ENCODE measurements at places on chromosomes 11 and 22. TPM values are rescaled to one million over a fixed set of nuclear protein-coding genes. Genes with fewer than 3 reads are reported as not detected.

SCO2 gene
- 1.3 TPM for total RNA-seq

GRCh38 chr11:104000798-104001197 lies 35.6 kb upstream of the DDI1 start:
- DNase-seq: no peak

GRCh38 chr11:118511601-118512000 lies 15.7 kb upstream of the TTC36 start:
- no peak for DNase-seq

GRCh38 chr11:132751516-132752250 lies 780.6 kb downstream of the OPCML start:
- no peak for DNase-seq

- DNase-seq: no peak
Measured at GRCh38 chr22:49270595-49271368, 556.9 kb downstream of the BRD1 start.

GPR83 gene
- 0.06 TPM for total RNA-seq

DNA sequence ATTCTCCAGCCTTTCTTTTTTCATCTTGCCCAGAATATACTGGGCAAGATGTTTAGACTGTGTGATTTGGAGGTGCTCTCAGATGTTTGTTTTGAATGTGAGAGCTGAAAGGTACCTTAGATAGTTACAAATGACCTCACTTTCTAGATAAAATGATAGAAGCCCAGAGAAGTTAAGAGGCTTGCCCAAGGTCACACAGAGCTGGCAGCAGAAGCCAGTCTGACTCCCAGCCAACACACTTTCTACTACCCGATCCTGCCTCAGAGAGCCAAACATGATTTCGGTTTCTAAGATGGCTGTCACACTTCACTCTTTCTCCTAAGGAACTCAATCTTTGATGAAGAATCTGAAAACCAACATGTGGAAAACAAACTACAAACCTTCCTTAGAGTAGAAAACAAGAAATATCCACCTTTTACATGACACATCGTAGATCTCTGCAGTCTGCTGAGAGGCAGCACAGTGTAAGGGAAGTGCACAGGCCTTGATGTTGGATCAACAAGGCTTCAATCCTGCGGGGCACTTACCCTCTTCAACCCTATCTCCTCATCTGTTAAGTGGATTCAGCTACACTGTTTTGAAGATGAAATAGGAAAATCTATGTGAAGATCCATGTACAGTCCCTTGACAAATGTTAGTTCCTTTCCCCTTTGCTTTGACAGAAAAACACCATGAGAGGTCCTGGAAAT lies 58.6 kb downstream of the SYTL2 start:
- no peak for DNase-seq

GRCh38 chr11:93396316-93396715 lies 65.8 kb downstream of the DEUP1 start:
- DNase-seq: no peak

DNA sequence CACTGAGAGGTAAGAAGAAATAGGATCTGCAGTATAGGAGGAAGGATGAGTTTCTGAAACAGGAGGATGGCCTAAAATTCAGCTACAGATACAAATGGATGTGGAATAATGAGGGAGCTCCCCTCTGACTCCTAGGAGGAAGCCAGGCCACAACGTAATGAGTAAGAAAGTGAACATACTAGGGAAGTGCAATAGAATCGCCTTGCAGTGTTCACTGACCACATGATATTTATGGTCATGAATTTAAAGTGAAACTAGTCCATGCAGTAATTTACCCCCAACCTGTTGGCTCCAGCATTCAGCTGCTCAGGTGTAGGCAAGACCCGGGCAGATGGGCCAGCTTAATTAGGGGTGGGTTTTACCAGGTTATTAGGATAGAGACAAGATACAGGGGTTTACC lies 101.7 kb downstream of the DEUP1 start:
- no peak for DNase-seq

OVCH2 gene
- total RNA-seq: not detected

DNA sequence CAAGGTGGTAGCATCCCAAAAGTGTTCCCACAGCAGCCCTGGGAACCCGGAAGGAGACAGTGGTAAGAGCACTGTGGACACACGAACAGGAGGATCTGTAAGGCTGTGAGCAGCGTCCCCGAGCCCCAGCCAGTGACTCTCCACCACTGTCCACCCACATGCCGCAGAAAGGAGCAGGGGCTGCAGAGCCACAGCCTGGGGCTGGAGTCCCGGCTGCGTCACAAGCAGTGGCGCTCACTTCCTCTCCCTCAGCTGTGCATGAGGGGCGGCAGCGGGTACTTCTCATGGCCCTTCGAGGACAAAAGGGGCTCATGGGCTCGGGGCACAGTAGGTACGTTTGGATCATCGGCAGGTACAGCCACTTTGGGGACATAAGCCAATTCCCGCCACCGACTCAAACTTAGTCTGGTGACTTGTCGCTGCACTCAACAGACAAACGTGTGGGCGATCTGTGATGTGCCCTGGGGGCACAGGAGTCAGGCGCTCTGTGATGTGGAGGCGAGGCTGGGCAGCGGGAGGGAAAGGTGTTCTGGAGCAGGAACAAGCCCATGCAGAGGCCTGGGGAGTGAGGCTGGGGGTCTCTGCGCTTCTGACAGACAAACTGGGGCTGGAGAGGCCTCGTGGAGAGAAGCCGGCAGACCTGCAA lies 68.5 kb downstream of the SCUBE1 start:
- DNase-seq: no peak

UPB1 gene
- not detected for total RNA-seq

DNA sequence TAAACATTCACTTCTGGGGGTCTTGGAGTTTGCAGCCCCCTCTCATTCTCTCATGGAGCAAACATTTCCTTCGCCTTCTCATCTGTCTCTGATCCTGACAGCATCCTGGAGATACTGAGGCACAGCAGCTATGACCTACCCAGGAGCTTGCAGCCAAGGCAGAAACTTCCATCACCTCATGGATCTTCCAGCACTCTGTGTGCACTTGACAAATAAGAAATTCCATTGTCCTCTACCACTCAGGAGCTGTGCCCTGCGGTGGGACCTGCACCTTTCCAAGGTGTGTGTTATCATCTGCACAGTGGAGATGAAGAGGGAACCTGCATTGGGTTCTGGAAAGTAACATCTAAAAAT lies 49.1 kb downstream of the GGTLC2 start:
- DNase-seq: no peak

DNA sequence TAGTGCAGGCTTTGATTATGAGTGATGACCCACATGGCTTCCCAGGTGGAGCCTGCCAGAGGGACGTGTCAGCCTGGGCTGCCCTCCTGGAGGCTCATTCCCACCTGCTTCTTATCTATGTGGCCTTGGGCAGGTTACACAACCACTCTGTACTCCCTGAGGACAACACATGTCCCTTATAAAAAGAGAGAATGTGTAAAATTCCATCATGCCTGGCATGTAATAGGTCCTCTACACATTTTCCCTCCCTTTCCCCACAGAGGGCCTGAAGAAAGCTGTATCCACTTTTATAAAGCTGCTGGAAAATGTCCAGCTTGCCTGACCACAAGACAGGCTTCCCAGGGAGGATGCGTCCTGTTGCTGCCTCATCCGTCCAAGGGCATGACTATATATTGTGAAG lies 55.0 kb upstream of the VSTM5 start:
- peak; percentile 7 for DNase-seq

GRCh38 chr11:66546966-66547661 lies 411 bp downstream of the ACTN3 start:
- no peak for DNase-seq

ALDH3B2 gene
- not detected for total RNA-seq

DEPDC7 gene
- 6.9 TPM for total RNA-seq

- no peak for DNase-seq
Measured at GRCh38 chr11:15605094-15605493, 490.4 kb downstream of the INSC start.

- DNase-seq: no peak
Measured at GRCh38 chr11:74310857-74311256, 583 bp downstream of the P4HA3 start.

IL10RA gene
- not detected for total RNA-seq

MEI1 gene
- not detected for total RNA-seq

- no peak for DNase-seq
Measured at GRCh38 chr22:46833228-46833627, 70.8 kb downstream of the TBC1D22A start.

DNA sequence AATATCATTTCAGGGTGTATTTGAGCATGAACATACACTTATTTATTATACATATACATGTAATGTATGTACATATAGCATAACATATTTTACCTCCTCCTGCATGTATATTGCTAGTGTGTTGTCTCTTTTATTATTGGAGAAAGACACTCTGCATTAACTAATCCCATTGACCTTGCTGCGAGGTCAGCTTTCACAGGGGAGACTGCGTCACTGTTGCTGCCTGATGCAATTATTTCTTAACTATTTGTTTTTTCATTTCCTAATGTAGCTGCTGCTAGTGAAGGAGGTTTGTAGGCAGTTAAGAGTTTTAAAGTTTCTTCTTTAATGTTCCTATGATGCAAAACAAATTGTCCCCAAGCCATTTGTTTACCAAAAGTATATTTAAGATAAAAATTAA lies 185.4 kb upstream of the CNTN5 start:
- DNase-seq: peak; percentile 8

PYGM gene
- total RNA-seq: 0.25 TPM

GRCh38 chr22:23109441-23109978 lies 32.3 kb downstream of the RSPH14 start:
- DNase-seq: no peak

MS4A4A gene
- total RNA-seq: 0.55 TPM

DNA sequence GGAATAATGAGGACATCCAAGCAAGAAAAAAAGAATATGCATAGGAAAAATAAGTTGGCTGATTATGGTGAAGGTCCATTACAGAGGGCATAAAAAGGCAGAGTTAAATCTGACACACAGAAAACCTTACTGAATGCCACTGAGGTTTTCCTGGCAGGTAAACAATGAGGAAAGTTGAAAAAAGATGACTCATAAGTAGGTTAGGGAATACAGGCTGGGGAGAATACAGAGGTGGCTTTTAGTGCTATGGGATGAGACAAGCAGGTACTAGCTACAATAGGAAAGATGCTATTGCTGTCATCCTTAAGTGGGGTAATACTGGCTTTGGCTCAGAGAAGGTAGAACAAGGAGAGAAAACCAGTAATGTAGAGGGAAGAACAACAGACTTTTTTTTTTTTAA lies 44.7 kb downstream of the CSTF3 start:
- peak; percentile 46 for DNase-seq

SEPTIN3 gene
- total RNA-seq: 4.5 TPM

GRCh38 chr22:44381761-44382115 lies 69.0 kb upstream of the SHISAL1 start:
- DNase-seq: no peak

DGAT2 gene
- total RNA-seq: 11.3 TPM

Data from H4 (cell line).